ENCODE measurements at places on chromosomes 16 and 17. TPM values are rescaled to one million over a fixed set of nuclear protein-coding genes. Genes with fewer than 3 reads are reported as not detected.

- H3K27me3 ChIP-seq, result peaks cover 65% of the 10 kb centered on the region
- no peak overlapping the region for H3K27ac ChIP-seq
- peak; percentile 64 for DNase-seq
- no peaks in the 10 kb centered on the region for H3K36me3 ChIP-seq
- no peaks in the 10 kb centered on the region for H3K4me1 ChIP-seq
Observed at GRCh38 chr17:77696721-77697460, 261.6 kb upstream of the TNRC6C start.

GRCh38 chr17:59469786-59470485 lies 95.5 kb upstream of the DHX40 start:
- no peak overlapping the region for H3K4me3 ChIP-seq
- H3K36me3 ChIP-seq, result no peaks in the 10 kb centered on the region
- no peaks in the 10 kb centered on the region for H3K27me3 ChIP-seq
- no peak overlapping the region for H3K27ac ChIP-seq
- H3K4me1 ChIP-seq, result no peaks in the 10 kb centered on the region

GRCh38 chr17:73906896-73907870 lies 262.9 kb upstream of the SDK2 start:
- no peak overlapping the region for H3K4me3 ChIP-seq
- H3K4me1 ChIP-seq, result peaks cover 6% of the 10 kb centered on the region
- H3K36me3 ChIP-seq, result no peaks in the 10 kb centered on the region
- no peak for DNase-seq

Gene CCL17
- 2.6 TPM for total RNA-seq

DNA sequence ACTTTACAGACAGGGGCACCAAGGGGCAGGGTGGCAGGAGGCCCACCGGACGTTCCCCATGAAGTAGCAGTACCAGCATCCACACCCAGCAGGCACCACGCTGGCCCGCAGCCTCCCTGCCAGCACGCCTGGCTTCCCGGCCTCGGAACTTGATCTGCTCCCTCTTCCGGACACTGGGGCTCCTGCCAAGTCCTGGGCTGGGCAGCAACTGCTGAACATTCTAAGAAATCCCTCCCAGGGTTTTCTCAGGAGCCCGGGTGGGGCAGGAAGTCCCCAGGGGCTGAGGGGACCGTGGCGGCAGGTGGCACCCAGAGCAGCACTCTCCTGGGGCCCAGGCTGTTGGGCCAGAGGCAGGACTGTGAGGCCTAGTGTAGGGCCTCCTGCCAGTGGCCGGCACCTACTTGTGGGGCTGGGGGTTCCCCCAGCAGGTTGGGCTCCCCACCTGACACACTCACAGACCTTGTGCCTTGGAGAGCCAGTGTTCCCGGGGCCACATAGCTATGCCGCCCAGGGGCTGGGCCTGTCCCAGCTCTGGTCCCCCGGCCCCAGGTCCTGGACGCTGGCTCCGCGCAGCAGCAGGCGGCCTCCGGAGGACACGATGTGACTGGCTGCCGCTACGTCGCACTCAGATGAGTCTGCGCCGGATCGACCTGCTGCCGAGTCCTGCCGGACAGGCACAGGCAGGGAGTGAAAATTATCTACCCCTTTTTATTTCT lies 86.2 kb upstream of the CBX4 start:
- H3K36me3 ChIP-seq, result no peaks in the 10 kb centered on the region
- H3K27me3 ChIP-seq, result peaks cover 76% of the 10 kb centered on the region
- DNase-seq, result no peak
- no peak overlapping the region for H3K4me3 ChIP-seq
- H3K27ac ChIP-seq, result no peak overlapping the region

- H3K27me3 ChIP-seq, result peaks cover 90% of the 10 kb centered on the region
- H3K36me3 ChIP-seq, result no peaks in the 10 kb centered on the region
- no peak for DNase-seq
- no peak overlapping the region for H3K4me3 ChIP-seq
- H3K27ac ChIP-seq, result no peak overlapping the region
- H3K4me1 ChIP-seq, result no peaks in the 10 kb centered on the region
Observed at GRCh38 chr17:80468781-80469493, 7.5 kb downstream of the NPTX1 start.

DNA sequence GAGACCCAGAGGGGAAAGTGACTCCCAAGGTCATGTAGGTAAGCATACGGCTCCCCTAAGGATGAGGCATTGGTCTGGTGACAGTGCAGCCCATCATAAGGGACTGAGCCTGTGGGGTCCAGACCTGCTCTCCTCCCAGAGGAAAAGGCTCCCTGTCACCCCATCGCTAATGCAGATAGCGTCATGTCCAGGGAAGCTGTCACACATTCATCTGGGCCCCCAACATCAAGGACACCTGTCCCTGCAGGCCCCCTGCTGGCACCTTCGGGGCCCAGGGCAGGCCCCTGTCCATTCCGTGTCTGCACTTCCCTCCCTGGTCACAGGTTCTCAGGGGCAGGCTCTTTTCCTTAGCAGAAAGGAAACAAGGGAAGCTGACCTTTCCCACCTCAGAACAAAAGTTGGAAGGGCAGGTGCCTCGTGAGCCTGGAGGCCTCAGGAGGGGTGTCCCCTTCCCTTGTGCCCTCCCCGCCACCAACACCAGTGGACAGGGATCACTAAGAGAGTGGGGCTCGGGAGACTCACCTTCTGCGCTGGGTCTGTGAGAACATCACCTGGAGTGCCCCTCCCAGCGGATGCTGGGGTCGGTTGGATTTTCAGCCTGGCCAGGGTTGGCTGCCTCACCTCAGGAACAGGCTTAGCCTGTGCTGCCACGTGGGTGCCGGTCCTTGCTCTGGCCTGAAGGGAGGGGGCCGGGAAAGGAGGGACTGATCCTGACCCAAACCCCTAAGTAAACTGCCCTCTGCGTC lies 17.3 kb upstream of the LASP1NB start:
- peak overlapping the region; percentile 59 for H3K27ac ChIP-seq
- peaks cover 64% of the 10 kb centered on the region for H3K4me1 ChIP-seq
- no peak overlapping the region for H3K4me3 ChIP-seq
- H3K36me3 ChIP-seq, result peaks cover 39% of the 10 kb centered on the region
- no peaks in the 10 kb centered on the region for H3K27me3 ChIP-seq

DNA sequence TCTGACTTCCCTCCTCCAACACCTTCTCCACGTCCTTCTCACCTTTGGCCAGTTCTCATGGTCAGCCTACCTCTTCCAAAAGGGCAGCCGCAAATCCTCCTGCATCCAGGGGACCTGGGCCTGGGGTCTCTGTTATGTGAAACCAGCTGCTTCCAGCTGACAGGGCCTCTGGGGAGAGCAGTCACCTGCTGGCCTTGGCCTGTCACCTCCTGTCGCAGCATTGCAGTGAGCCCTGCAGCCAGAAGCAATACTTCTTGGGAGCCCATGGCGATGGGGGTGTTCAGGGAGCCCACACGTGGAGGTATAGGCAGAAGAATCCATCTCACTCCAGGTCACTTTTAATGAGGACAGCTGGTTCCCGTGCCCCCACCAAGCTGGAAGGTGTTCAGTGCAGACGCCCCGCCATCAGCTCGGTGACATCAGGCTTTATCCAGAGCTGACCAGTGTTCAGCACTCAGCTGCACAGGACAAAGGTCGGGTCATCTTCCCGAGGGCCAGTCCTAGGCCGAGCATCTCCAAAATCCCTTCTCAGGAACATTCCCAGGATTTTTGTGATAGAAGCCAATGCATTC lies 1.7 kb upstream of the SLC47A2 start:
- no peak overlapping the region for H3K27ac ChIP-seq
- H3K4me3 ChIP-seq, result no peak overlapping the region
- no peak for DNase-seq
- peaks cover 54% of the 10 kb centered on the region for H3K4me1 ChIP-seq
- no peaks in the 10 kb centered on the region for H3K36me3 ChIP-seq
